Gastroesophageal sphincter (tissue), 4 donors: ENCODE measurements at places on chromosomes 3 and 15. TPM values are rescaled to one million over a fixed set of nuclear protein-coding genes. Genes with fewer than 3 reads are reported as not detected.

- ATAC-seq, result peak; percentile 69
Measured at GRCh38 chr3:45113625-45114050, 32.5 kb downstream of the CDCP1 start.

GRCh38 chr15:31858026-31858425 lies 172.3 kb upstream of the CHRNA7 start:
- no peak for ATAC-seq

GRCh38 chr3:119790369-119790768 lies 8.5 kb downstream of the NR1I2 start:
- ATAC-seq, result no peak

DNA sequence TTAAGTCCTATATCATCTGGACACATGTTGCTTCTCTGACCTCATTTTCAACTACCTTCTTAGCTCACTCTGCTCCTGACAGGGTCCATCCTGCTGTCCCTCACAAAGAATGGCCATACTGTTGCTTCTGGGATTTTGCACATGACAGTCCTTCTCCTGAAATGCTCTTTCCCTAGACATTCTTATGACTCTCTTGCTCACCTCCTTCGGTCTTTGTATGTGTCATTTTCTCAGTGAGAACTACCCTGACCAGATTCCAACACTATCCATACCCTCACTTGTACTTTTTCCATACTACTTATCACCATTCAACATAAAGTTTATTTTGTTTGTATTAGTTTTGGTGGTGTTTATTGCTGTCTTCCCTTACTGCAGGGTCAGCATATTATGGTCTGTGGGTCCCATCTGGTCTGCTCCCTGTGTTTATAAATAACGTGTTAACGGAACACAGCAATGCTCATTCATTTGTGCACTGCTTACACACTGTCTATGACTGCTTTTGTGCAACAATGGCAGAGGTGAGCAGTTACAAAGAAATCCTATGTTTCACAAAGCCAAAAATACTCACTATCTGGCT lies 159.5 kb downstream of the SPATA16 start:
- ATAC-seq, result no peak

PROS1 gene
- total RNA-seq, result 29.3 TPM

- ATAC-seq, result no peak
Measured at GRCh38 chr3:53624061-53624857, 129.8 kb downstream of the CACNA1D start.

GRCh38 chr3:25572919-25573385 lies 91.8 kb downstream of the TOP2B start:
- ATAC-seq, result no peak

PAQR5 gene
- 0.27 TPM for total RNA-seq

DNA sequence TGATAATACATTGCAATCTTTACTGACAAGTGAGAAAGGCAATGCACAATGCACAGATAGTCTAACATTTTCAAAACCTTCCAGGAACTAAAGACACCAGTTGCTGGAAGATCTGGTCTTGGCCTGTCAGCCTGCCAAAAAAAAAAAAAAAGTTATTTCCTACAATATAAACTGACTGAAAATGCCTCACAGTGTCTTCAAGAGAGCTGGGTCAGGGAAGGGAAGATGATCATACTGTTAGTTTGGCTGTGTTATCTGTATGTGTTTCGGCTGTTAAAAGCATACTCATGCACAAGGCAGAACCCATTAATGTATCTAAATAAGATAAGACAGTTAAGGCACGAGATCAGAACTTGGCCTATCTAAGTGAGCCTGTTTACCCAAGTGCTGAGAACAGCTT lies 673.4 kb downstream of the MECOM start:
- ATAC-seq, result no peak

ZNF860 gene
- 0.40 TPM for total RNA-seq

- no peak for ATAC-seq
Measured at GRCh38 chr3:18127859-18128681, 297.1 kb downstream of the SATB1 start.

- ATAC-seq, result no peak
Measured at GRCh38 chr15:70830615-70831014, 23.3 kb downstream of the LARP6 start.

LMOD3 gene
- 3.5 TPM for total RNA-seq

- no peak for ATAC-seq
Measured at GRCh38 chr3:160044121-160044520, 55.5 kb downstream of the IL12A start.

- ATAC-seq, result no peak
Measured at GRCh38 chr3:71029770-71030169, 553.8 kb downstream of the FOXP1 start.

DNA sequence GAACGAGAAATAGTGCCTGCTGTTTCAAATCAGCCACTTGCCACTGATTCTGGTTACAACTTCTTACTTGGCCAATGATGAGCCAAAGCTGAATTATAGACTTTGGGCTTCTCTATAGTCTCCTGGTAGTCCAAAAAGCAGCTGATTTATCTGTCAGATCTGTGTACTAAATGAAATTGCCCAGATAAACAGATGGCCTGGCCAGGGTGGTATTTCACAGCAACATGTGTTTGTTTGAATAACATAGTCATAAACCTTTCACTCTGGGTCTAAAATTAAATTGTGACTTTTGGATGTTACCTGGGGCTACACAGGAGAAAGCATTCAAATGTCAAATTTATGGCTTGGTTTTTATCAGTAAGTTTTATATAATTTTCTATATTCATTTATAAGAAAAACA lies 147.0 kb downstream of the NECTIN3 start:
- no peak for ATAC-seq

DNA sequence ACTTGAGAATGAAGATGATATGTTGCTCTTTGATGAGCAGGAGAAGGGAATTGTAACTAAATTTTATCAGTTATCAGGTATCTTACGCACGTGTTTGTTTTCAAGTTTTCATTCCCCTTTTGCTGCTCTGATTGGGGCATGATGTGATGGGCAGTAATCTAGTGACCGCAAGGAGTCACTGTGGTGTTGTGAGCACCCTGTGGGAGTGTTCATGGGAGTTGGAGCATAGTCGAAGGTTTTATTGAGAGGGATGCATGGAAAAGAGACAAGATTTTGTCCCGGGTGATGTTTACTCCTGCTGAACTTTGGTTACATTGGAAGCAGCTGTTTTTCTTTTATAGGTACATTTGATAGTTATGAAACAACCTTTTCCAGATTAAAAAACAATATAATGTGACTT lies 2.1 kb downstream of the FAN1 start:
- no peak for ATAC-seq

LYZL4 gene
- total RNA-seq, result not detected

DNA sequence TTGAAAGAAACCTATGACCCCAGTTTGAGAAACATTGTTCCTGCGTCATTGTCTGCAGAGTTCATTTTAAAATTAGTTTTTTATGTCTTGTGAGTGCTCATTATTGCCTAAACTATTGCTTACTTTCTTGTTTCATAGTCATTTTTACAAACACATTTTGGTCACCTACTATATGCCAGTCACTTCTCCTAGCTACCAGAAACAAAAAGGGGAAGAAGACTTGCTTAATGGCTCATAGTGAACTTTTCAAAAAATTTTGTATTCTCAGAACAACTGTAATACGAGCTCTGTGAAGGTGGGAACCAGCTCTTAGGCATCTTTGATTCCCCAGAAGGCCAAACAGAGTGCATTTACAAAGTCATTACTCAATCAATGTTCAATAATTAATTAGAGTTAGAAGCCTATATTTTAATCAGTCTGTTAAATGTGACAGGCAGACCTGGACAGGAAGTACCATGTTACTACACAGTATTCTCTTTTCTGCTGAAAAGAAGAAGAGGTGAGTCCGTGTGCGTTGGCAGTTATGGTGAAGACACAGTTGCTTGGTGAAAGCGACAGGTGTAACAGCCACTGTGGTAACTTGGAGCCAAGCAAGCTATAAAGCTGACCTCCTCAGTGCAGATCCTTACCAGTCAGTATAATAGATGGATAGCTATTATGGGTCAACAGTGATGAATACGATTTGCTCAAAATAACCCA lies 46.6 kb downstream of the DPPA2 start:
- no peak for ATAC-seq

GRCh38 chr3:104584682-104585081 lies 782.0 kb upstream of the ALCAM start:
- no peak for ATAC-seq

LSAMP gene
- 1.5 TPM for total RNA-seq

DNA sequence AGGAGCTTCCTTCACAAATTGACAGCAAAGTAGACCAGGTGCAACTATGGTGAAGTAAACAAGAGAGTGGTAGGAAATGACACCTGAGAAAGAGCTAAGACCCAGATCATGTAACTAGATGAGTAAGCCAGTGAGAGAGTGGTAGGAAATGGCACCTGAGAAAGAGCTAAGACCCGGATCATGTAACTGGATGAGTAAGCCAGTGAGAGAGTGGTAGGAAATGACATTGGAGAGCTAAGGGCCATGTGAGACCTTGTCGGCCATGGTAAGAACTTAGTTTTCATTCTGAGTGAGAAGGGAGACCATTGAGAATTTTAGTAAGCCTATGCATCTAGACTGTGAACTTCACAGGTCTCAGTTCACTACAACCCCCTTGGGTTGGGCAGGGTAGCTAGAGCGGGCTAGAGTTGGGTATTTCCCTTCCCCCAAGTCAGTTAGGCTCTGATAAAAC lies 5.4 kb upstream of the SENP7 start:
- ATAC-seq, result no peak

DNA sequence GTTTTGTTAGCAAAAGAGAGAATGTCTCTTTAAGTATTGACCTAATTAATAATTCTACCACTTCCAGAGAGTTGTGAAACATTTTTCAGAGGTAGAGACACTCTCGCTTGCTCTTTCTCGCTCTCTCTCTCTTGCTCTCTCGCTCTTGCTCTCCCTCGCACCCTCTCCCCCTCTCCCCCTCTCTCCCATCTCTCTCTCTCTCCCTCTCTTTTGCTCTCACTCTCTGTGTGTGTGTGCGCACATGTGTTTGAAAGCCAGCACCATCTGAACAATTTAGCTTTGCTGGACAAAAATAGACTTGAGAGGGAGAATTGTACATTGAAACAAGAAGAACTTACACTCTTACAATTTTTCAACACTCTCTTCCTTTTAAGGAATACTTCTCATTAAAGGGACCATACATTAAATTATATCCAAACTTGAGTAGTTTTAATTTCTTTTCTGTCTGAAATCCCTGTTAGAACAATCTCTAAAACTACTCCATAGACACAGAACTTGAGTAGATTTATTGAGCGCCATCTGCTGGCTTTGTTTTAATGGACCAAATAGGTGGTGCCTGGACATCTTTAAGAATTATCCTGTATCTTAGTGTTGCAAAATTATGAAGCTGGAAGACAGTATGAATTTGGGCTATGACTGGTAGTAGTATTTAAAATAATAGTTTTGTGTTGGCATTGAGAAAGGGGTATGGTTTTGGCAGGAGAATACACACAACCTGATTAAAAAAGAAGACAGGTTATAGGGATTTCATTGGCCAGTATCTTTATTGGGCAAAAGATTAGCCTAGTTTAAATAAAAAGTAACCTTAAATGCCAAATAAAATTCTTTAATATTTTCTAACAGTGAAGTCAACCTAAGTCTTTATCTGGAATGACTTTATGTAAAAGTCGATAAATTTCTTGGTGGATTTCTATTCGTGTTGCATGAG lies 124.6 kb downstream of the AKAP13 start:
- peak; percentile 52 for ATAC-seq

ANKRD28 gene
- 26.8 TPM for total RNA-seq

GRCh38 chr3:100155128-100155527 lies 40.8 kb upstream of the FILIP1L start:
- no peak for ATAC-seq

DNA sequence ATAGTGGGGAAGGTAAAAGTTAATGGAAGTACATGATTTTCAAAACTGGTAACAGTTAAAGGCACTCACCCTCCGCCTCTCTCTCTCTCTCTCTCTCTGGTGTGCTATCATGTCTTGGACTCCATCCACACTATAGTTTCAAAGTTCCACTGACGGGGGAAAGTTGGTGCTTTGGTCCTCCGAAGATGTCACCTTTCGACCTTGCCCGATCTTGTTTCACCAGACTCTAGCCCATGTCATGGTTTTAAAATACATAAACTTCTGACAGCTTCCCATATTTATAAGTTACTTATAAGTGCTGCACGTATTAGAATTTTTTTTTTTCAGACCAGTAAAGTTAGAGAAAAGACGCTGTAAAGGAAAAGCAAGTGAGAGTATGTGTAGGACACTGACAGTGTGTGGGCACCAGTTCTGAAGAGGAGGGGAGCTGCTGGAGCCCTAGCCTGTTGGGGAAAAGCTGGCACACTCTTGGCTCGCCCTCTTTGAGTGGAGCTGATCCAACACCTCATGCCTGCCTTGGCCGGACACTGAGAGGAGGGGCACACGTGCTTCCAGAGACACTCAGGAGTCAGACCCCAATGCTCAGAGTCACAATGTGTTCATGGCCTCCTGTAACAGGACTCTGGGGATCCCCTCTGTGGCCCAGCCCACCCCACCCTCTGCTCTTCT lies 200.5 kb upstream of the TPM1 start:
- ATAC-seq, result peak; percentile 22

- ATAC-seq, result no peak
Measured at GRCh38 chr15:87369269-87369668, 887.3 kb downstream of the NTRK3 start.

DNA sequence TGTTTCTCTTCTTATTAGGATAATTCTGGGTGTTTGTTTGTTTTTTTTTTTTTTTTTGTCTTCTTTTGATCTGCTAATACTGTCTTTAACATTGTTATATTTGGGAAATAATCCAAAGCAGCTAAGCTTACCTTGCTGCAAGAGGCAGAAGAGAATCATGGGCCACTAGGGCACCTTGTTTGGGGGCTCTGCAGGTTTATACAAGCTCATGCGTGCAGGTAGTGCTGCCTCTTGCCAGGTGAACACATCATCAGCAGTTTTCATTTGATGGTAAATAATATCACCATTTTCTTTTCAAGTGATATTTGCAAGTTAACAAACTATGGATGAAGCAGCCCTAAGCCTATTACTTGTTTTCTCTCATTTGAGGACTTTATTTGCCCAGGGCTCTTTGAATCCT lies 37.9 kb downstream of the MAP3K13 start:
- ATAC-seq, result no peak

DNA sequence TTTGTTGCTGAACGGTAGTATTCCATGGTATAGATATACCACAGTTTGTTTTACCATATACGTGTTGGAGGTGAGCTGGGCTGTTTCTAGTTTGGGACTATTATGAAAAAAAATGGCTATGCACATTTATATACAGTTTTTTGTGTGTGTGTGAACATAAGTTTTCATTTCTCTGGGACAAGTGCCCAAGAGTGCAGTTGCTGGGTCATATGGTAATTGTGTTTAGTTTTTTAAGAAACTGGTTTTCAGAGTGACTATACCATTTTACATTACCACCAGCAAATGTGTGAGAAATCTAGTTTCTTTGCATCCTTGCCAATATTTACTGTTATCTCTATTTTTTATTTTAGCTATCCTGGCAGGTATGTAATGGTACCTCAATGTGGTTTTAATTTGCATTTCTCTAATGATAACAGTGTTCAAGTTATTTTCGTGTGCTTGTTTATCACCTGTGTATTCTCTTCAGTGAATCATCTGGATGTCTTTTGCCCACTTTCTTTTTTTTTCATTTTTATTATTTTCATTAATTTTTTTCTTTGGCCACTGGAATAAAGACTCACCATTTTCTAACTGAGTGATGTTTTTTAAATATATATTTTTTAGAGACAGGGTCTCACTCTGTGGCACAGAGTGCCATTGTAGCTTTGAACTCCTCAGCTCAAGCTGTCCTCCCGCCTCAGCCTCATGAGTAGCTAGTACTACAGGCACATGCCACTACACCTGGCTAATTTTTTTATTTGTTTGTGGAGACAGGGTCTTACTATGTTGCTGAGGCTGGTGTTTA lies 75.3 kb downstream of the ZNF609 start:
- no peak for ATAC-seq

GHSR gene
- not detected for total RNA-seq
